ENCODE measurements at places on chromosomes 3 and 15.

DNA sequence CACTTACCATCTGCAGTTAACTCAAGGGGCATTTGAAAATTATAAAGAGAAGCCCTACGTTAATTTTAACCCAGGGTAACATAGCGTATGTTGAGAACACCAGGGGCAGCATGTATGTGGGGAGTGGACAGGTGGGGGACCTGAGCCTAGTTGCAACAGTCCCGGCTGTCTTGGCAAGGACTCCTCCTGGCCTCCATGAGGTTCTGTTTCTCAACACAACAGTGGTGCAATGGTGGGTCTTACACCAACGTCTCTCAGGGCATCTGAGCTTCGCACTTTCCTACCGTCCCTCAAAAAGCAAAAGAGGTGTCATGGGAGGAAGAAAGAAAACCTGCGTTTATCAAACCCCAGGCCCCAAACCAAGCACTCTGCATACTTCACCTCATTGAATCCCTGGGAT lies 50.6 kb downstream of the MGLL start:
- DNase-seq, result no peak

DNA sequence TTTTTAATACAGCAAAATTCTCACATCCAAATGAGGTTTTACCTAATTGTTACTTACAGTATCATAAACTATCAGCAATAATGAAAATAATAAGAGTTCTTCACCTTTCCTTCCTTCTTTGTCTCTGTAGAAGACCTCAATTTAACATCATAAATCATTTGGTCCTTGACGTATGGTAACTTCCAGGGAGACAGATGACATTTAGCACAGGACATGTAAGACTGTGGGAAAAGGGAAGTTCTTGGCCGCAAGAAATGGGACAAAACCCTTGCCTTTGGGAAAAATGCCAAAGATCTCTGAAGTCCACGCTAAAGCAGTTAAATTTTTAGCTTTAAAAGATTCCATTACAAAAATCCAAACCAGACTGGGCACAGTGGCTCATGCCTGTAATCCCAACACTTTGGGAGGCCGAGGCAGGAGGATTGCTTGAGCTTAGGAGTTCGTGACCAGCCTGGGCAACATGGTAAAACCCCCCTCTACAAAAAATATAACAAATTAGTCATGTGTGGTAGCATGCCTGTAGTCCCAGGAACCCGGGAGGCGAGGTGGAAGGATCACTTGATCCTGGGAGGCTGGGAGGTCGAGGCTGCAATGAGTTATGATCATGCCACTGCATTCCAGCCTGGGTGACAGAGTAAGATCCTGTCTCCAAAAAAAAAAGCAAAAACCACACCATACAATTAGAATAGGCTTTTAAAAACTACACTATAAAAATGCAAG lies 8.8 kb downstream of the PTPN9 start:
- DNase-seq, result no peak

DNA sequence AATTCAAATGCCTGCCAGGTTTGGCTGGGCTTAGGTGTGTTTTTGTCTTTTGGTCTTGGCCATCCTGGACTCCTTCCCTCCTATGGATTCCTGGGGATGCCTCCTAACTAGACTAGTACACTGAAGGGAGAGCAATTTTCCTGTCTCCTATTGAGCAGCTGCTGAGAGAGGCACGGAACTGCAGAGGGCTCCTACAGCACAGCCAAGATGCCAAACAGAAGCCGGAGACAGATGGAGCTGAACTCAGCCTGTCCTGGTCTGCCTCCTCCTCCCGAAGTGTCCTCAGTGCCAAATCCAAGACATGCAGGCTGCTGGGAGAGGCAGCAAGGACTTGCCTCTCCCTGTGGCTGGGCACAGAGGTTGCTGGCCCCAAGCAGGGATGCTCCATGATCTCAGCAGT lies 256.6 kb upstream of the PROK2 start:
- no peak for DNase-seq

- no peak for DNase-seq
Measured at GRCh38 chr15:52352086-52352485, 56.5 kb upstream of the MYO5C start.

DNA sequence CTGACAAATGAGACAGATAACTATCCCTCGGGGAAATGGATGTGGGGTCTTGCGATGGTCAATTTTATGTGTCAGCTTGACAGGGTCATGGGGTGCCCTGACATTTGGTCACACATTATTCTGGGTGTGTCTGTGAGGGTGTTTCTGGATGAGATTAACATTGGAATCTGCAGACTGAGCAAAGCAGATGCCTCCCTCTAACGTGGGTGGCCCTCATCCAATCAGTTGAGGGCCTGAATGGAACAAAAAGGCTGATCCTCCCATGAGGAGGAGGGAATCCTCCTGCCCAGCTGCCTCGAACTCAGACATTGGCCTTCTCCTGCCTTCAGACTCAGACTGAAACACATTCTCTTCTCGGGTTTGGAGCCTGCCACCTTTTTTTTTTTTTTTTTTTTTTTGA lies 69.0 kb downstream of the MINAR1 start:
- DNase-seq, result no peak

DNA sequence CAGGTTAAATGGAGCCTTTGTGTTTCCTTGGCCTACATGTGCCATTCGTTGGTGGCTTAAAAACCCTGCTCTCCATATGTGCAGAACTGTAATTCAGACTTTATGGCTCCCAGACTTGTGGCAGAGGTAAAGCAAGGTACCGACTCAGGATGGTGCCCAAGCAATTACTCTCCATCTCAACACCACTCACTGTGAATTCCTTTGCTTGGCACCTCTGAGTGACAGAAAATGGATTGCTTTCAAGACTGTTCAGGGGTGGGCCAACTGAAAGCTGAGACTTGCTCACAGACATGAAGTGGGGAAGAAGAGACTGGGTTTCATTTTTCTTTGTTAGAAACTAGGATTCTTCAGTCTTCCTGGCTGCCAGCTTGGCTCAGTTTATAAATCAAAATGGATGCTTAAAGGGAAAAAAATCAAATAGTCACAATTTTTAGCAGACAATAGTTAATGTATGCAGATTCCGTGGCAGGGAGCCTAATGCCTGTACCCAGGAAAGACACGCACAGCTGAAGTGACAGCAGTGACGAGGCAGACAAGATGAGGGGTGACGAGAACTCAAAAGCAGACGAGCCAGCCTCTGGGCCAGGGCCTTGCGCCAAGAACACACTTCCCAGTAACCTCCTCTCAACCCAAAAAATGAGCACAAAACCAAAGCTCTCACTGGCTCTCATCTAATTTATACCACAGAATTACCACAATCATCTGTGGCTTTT lies 207.9 kb upstream of the SLC2A2 start:
- DNase-seq, result no peak

- DNase-seq, result no peak
Measured at GRCh38 chr3:139979991-139980390, 45.0 kb downstream of the CLSTN2 start.

GRCh38 chr3:32249184-32249782 lies 10.8 kb downstream of the CMTM8 start:
- DNase-seq, result no peak

- no peak for DNase-seq
Measured at GRCh38 chr15:50234764-50235163, 30.8 kb downstream of the HDC start.

- DNase-seq, result no peak
Measured at GRCh38 chr15:76358453-76358852, 21.9 kb downstream of the ISL2 start.

DNA sequence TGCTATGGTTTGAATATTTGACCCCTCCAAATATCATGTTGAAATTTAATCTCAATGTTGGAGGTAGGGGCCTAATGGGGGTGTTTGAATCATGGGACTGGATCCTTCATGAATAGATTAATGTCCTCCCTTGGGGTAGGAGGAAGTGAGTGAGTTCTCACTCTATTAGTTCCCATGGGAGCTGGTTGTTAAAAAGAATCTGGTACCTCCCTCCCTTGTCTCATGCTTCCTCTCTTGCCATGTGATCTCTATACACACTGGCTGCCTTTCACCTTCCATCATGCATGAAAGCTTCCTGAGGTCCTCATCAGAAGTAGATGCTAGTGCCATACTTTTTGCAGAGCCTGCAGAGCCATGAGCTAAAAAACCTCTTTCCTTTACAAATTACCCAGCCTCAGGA lies 177.7 kb upstream of the MCTP2 start:
- DNase-seq, result no peak

GRCh38 chr3:49020330-49021212 lies 1.4 kb upstream of the NDUFAF3 start:
- no peak for DNase-seq

- no peak for DNase-seq
Measured at GRCh38 chr3:182490596-182491491, 302.5 kb upstream of the ATP11B start.

DNA sequence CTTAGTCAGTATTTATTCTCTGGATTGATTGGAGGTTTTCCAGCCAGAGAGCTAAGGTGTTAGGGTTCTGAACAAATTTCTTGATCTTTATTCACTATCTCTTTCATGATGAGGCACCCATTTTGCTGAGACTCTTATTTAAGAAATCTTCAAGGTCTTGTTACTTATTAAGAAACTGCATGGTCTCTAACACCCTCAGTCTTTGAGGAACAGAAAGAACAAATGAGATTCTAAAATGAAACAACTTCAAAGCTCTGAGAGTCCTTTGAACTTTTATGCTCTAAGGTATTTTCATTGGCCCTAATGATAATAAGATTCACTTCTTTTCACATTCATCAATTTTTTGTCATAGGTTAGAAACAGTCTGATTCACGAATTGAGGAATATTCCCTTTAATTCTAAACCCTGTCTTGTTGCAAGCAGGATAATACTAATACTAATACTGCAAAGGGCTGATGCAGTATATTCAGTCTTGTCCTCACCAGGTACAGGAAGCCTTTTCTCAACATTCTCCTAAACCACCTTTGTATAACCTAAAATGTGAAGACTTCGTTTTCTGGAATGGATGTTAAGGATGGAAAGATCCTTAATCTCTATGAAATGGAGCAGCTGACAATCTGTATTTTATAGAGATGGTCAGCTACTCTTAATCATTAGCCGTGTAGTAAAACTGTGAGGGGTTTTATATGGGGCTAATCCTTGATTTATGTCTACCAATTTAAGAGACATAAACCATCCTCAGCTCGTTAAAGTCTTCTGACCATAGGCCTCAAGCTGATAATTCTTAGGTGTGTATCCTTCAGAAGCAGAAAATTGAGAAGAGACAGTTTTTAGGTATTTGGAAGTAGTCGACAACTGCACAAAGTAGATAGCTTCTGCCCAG lies 198.3 kb downstream of the OTOL1 start:
- DNase-seq, result no peak

DNA sequence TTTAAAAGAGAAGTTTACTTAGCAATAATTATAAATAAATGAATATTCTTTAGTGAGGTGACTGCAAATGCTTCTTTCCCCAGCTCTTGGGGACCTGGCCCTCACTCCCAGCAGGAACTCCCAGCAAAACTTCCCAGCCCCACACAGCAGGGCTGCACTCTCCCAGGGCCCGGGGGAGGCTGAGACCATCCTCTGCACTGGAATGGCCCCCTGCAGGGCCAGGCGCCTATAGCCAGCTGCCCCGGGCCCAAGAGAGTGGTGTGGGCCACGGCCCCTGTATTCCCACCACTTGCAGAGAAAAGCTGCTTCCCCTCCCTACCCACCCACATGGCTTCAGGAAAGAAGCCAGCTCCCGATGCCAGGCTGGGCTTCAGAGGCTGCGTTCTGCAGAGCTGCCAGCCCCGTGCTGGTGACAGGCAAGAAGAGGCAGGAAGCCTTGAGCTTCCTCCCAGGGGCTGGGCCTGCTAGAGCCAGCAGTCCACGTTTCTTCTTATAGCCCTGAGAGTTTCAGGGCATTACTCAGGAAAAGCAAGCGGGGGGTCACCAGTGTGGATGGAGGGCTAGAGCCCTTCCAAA lies 20.0 kb downstream of the IDH2 start:
- DNase-seq, result no peak
